MM.1S (cell line): ENCODE measurements at places on chromosomes 4 and X.
A peak's percentile ranks its signal among the peaks of the same experiment; 100 is the strongest.

DNA sequence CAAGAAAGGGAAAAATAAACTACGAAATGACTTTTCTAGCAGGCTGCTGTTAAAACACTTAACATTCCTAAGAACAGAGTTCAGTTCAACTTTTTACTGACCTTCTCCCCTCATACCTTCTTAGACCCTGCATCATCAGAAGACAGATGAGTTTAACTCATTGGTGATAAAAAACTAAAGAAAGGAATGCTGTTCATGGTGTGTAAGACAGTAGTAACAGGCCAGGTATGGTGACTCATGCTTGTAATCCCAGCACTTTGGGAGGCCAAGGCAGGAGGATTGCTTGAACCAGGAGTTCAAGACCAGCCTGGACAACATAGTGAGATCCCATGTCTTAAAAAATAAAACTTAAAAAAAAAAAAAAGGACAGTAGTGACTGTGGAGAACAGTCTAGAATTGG lies 16.2 kb downstream of the RBM47 start:
- no peak for DNase-seq

GRCh38 chr4:123616951-123617461 lies 220.4 kb downstream of the SPRY1 start:
- no peak for DNase-seq

DNA sequence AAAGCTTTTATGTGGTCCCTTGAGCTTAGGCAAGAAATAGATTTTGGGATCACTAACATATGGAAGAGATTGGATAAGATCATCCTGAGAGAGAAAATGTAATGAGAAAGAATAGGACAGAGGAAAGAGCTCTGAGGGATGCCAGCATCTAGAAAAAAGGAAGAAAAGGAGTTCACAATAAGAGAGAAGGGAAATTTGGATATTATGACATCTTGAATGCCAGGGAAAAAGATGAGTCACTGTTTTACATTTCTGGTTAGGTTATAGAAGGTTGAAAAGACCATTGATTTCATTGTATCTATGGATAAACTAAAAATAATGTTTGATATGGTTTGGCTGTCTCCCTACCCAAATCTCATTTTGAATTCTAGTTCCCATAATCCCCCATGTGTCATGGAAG lies 208.5 kb downstream of the MAD2L1 start:
- DNase-seq, result no peak

- no peak for DNase-seq
These were observed 119.1 kb downstream of the CEP135 start for GRCh38 chr4:56067826-56068225.

DNA sequence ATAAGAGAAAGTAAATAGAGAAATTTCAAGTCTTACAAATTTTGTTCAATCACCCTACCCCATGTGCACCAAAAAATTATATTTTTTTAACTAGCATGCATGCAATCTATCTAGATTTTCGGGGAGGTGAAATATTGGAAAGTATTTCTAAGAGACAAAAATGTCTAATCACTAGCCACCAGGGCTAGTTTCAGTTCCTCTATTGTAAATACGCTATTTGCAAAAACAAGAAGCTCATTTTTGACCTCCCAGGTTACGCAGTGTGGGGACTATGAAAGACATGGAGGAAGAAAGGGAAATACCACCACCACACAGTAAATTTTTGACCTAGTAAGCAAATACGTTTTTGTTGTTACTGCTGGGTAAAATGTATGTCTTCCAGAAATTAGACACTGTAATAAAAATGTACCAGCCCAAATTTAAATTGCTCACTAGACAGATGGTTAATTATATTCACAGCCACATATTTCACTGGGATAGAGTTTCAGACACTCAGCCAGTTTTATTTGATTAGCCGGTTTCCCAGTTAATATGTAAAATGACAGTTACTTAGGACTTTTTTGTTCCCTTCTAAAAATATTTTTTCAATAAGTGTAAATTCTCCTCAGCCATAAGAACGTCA lies 2.2 kb downstream of the NEXMIF start:
- peak; percentile 78 for DNase-seq

GRCh38 chrX:39577985-39578869 lies 519.5 kb downstream of the BCOR start:
- peak; percentile 53 for DNase-seq

- no peak for DNase-seq
These were observed 5.1 kb downstream of the PF4 start for GRCh38 chr4:73976716-73977115.

GRCh38 chr4:6891436-6892170 lies 18.0 kb upstream of the TBC1D14 start:
- no peak for DNase-seq

GRCh38 chr4:54256491-54257486 lies 27.7 kb downstream of the PDGFRA start:
- DNase-seq, result no peak

GRCh38 chrX:10875995-10876394 lies 235.1 kb upstream of the HCCS start:
- no peak for DNase-seq

- DNase-seq, result no peak
These were observed 830.9 kb upstream of the NDST4 start for GRCh38 chr4:115944146-115944905.

- no peak for DNase-seq
These were observed 6.5 kb upstream of the DLG3 start for GRCh38 chrX:70437921-70438665.

- DNase-seq, result no peak
These were observed 11.3 kb downstream of the SLC2A9 start for GRCh38 chr4:10009861-10010500.
